ENCODE measurements at places on chromosomes 6 and 20.

DNA sequence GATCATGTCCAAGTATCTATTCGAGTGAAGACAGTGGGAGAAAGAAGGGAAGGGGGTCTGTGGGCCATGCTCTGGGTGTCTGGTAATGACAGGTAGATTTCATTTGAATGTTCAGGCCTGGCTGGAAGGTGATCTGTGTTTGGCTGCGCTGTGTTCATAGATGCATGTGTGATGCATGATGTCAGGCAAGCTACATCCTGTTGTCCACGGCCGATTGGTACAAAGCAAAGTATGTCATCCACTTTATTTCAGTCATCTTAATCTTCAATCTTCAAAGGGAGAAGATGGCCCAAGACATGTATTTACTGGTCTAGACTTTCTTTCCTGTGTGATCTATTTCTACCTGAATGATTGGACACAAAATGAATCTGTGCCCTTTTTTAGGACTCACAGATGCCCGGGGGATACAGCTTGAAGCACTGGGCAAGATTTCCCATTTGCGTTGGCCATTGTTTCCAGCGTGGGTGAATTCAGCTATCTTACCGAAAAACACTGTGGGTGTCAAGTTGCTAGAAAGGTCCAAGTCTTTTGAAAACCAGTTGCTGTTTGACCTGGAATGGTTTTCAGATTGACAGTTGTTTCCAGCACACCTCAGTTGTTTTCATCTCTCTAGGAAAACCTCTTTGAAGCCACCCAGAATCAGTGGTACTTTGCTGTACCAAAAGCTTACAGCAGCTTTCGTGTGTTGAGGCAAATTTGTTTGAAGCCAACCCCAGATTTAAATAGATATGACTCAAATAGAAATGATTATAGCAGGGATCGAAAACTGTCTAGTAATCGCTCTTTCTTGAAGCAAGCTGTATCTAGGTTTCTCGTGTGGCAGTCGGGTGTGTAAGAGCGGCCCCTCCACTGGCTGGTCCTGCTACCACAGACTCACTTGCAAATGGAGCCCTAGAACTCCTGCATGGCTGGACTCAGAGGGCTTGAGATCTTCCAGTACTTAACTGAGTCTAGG lies 27.2 kb downstream of the DUSP22 start:
- DNase-seq: no peak

GRCh38 chr6:115551527-115551926 lies 509.2 kb downstream of the FRK start:
- no peak for DNase-seq

DNA sequence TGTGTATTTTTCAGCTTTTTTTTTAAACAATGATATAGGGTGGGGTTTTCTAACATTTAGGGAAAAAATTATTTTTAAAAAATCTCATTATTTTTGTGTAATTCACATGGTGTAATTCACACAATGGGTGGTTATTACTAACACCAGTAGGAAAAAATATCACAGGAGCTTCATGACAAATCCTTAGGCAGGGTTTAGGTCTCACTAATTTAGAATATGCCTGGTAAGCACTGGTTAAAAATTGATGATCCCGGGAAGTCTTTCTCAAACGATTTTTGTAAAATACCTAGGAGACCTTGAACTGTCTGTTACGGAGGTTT lies 29.5 kb upstream of the ZNF217 start:
- no peak for DNase-seq

DNA sequence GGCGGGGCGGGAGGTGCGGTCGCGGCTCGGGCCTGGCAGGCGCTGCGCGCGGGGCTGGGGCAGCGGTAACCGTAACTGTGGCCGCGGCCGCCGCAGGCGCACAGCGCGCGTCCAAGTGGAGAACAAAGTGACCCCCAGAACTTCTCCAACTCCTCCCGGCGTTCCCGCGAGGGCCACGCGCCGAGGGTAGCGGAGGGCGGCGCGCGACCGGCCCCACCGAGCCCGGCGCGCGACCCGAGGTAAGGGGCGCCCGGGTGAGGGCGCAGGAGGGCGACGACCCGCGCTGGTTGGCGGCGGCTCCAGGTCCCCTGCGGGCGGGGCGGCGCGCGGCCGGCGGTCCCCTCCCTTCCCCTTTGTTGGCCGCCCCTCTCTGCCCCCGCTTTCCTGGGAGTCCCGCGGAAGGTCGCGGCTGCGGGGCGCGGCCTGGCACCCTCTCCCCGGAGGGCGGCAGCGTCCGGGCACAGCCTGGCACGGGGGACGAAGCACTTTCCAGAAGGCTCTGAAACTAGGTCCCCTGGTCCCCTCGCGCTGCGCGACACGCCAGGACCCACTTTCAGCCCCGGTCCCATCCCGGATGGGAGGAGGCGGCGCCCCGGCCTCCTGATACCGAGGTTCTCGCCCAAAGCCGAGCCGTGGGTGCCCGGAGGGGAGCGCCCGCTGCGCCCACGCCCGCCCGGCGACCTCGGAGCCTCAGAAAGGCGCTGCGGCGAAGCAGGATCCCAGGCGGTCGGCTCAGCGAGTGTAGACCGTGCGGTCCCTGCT lies at the start of gene TIAM2:
Gene TIAM2, plus strand, starts transcription at position 62 of the 762 bp plus-strand sequence. CDS start 133,909 bp downstream, outside the sequence.
- peak; percentile 33 for DNase-seq

- DNase-seq: no peak
These were observed 28.2 kb upstream of the RPS6KA2 start for GRCh38 chr6:166655251-166655650.
